ENCODE measurements at places on chromosomes 7 and 10. TPM values are rescaled to one million over a fixed set of nuclear protein-coding genes. Genes with fewer than 3 reads are reported as not detected.

DNA sequence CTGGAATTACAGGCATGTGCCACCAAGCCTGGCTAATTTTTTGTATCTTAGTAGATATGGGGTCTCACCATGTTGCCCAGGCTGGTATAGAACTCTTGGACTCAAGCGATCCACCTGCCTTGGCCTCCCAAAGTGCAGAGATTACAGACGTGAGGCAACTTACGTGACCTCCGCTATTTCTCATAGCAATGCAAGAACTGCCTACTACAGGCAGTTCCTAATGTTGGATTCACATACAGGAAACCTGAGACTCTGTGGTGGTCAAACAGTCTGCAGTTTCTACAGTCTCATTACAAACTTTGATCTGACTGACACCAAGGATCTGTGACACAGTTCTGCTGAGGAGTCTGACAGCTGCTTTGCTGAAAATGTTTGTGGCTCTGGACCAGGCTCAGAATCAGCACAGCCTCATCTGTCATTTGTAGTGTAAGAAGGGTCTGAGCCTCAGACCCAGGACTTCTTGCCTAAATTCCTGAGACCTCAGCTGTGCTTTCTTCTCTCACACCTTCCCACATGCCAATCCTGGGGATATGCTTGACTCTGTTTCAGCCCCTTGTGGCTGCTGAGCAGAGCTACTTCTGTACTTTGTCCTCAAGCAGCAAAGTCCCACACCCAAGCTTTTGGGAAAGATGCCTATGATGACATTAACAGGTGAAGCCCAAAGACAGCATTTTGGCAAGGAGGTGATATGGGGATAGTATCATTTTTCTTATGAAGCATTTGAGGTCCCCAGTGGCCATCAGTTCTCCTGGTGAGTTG lies 48.0 kb upstream of the CYP2C9 start:
- no peak for DNase-seq

- no peak for DNase-seq
These were observed 496.9 kb upstream of the MBL2 start for GRCh38 chr10:53269482-53269881.

The VSIR gene
- 8.6 TPM for total RNA-seq

The ITGA8 gene
- total RNA-seq = 0.06 TPM
